ENCODE measurements at places on chromosomes 6 and 20.

DNA sequence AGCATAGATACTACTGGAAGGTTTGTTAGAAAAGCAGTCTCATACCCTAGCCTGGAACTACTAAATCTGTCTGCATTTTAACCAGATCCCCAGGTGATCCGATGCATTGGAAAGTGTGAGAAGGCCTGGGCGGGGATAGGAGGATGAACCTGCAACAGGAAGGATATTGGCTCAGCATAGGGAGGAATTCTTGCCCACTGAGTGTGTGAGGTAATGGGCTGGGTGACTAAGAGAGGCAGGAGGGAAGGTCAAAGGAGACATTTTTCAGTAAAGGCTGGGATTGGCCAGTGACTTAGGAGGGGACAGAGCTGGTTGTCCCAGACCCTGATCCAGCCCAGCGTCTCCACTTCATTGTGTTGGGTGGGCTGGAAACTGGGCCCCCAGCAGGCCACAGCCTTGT, 191.0 kb upstream of the LRFN2 start:
- DNase-seq, result peak; percentile 6

DNA sequence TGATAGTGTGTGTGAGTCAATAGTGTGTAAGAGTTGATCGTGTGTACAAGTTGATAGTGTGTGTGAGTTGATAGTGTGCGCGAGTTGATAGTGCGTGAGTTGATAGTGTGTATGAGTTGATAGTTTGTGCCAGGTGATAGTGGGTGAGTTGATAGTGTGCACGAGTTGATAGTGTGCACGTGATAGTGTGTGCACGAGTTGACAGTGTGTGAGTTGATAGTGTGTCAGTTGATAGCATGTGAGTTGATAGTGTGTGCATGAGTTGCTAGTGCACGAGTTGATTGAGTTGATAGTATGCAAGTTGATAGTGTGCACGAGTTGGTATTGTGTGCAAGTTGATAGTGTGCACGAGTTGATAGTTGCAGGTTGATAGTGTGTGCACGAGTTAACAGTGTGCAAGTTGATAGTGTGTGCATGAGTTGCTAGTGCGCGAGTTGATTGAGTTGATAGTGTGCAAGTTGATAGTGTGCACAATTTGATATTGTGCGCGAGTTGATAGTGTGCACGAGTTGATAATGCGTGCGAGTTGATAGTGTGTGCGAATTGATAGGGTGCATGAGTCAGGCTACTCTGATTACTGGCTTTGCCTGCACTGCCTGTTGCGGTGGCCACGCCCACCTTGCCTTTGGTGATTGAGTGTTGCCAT, 35.8 kb upstream of the IYD start:
- no peak for DNase-seq

DNA sequence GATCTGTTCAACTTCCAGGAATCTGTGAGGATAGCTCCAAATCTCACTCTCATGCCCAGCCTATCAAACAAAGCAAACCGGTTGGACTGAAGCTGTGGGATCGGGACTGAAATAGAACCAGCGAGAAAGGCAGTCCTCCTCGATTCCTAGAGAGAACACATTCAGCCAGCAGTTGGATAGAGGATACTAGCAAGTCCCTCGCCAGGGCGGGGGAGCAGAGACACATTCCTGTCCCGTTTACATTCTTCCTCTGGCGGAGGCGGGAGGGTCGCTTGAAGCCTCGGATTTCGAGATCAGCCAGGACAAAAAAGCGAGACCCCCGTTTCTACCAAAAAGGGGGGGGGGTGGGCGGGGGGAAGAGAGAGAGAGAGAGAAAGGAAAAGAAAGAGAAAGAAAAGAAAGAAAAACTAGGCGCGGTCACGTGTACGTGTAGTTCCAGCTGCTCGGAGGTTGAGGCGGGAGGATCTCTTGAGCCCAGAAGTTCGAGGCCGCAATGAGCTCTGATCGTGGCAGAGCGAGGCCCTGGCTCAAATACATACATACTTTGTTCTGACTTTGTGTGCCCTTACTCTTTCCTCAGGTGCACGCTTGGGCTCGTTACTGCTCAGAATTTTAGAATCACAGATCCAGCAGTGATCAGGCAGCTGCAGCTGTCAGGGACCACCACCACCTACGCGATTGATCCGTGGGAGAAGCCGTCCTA, 19.5 kb downstream of the ZNF311 start:
- DNase-seq, result peak; percentile 97

DNA sequence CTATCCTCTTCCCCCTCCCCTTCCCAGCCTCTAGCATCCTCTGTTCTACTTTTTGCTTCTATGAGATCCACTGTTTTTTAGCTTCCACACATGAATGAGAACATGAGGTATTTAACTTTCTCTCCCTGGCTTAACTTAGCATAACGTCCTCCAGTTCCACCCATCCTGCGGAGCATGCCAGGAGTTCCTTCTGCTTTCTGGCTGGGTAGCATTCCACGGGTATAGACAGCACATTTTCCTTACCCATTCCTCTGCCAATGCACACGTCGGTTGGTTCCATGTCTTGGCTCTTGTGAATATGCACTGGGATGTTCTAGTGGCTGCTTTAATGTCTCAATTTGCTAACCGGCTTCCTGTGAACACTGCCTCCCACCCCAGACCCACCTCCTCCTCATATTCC, 13.2 kb upstream of the CCR6 start:
- no peak for DNase-seq

DNA sequence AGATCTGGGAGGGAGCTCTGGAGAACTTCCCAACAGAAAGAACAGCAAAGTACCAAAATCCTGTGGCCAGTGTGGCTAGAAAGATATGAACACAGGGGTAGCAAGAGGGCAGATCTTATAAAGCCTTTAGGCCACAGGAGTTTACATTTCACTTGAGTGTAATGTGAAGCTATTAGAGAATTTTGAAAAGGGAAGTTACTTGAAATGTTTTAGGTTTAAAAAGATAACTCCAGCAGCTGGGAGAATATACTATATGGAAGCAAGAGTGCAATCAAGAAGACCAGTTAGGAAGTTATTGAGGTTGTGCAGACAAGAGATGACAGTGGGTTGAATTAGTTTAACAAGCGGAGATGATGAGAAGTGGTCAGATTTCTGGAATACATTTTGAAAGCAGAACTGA, 7.9 kb downstream of the SUPT3H start:
- DNase-seq, result peak; percentile 16

- no peak for DNase-seq
Measured at GRCh38 chr6:39696986-39697788, 28.0 kb downstream of the KIF6 start.

- no peak for DNase-seq
Measured at GRCh38 chr20:44026647-44027342, 112.1 kb downstream of the TOX2 start.

DNA sequence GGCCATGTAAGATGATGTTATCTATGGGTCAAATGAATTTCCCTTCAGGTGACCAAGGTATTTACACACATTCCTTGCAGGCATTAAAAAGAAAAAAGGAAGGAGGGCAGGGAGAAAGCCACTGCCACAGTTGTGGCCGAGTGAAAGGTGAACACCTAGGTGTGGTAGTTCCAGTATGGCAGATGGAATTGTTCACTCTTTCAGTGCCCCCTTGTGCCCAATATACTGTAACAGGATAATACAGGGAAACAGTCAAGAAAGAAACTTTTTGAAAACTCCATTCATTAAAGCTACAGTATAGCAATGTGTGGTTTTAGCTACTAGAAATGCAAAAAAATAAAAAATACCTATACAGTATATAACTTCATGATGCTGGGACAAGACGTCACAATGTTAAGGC, 52.1 kb downstream of the BMP2 start:
- DNase-seq, result no peak

DNA sequence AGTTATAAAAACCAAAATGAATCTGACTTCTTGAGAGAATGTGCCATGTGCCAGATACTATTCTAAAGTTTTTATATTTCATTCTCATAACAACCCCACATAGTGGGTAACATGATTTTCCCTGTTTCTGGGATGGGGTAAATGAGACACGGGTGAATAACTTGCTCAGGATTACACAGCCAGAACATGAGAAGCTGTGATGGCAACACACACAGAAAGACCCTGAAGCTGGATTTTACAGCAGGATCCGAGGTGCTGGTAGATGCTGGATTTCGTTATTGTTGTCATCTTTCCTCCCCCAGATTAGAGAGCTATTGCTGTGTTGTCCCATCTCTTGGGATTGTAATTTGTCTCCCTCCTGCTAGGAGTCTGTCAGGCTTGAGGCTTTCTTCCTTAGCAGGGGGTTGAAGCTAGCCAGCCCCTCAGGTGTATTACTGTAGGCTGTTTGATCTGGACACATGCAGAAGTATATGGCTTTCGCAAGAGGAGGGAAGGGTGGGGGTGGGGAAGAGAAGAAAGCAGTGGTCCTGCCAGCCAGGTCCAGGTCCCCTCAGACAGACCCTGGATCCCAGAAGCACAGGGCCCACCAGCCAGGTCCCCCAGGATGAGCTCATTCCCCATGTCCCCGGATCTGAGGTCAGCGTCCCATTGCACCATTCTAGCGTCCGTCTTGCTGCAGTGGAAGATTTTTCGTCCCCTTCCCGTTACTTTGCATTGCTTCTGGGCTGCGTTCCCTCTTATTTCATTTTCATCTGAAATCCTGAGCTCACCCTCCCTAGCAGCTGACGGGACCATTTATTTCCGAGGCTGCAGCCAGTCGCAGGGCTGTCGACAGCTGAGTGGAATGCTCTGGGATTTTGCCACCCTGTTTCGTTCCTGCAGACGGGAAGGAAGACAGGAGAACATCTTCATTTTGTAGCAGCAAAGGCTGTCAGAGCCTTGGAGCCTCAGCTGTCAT, 7.3 kb upstream of the KCNG1 start:
- no peak for DNase-seq

- DNase-seq, result no peak
Measured at GRCh38 chr20:57437672-57438330, 46.6 kb downstream of the RBM38 start.

GRCh38 chr6:93358435-93358834, 60.9 kb downstream of the EPHA7 start:
- DNase-seq, result no peak

- no peak for DNase-seq
Measured at GRCh38 chr20:51310216-51310615, 232.3 kb downstream of the NFATC2 start.

- DNase-seq, result no peak
Measured at GRCh38 chr6:133541040-133541439, 299.9 kb downstream of the EYA4 start.

- DNase-seq, result no peak
Measured at GRCh38 chr20:18588574-18588933, 700 bp downstream of the DTD1 start.
